ENCODE measurements at places on chromosomes 1 and 21.

DNA sequence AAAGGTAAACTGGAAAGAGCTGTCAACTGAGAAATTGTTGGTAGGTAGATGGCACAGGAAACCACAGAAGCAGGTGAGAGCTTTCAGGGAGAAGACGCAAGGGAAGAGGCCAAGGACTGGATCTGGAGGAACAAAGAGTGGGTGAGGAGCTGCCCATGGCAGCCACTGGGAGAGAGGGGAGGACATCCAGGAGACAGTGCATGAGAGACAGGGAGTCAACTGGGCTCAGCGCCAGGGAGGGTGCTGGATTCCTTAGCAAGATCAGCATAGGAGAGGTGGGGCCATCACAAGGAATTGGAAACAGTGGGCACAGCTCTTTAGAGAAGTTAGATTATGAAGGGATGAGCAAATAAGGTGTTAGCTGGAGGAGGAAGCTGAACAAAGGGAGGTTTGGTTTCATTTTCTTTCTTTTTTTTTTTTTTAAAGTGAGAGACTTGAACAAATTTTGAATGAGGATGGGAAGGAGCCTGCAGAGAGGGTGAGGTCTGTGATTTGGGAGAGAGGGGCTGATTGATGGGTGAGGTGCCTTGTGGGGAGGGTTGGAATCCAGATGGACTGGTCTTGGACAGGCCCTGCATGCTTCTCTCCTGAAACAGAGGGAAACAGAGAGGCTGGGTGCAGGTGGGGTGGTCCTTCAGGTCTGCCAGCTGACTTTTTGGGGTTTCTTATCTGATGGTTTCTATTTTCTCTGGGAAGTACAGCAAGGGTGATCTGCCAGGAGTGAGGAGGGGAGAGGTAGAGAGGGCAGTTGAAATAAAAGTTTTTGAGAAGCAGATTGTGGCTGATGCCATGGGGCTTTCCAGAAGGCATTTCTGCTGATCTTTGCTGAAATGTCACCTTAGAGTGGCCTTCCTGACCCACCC lies 5.4 kb downstream of the CYP4B1 start:
- no peak for DNase-seq

DNA sequence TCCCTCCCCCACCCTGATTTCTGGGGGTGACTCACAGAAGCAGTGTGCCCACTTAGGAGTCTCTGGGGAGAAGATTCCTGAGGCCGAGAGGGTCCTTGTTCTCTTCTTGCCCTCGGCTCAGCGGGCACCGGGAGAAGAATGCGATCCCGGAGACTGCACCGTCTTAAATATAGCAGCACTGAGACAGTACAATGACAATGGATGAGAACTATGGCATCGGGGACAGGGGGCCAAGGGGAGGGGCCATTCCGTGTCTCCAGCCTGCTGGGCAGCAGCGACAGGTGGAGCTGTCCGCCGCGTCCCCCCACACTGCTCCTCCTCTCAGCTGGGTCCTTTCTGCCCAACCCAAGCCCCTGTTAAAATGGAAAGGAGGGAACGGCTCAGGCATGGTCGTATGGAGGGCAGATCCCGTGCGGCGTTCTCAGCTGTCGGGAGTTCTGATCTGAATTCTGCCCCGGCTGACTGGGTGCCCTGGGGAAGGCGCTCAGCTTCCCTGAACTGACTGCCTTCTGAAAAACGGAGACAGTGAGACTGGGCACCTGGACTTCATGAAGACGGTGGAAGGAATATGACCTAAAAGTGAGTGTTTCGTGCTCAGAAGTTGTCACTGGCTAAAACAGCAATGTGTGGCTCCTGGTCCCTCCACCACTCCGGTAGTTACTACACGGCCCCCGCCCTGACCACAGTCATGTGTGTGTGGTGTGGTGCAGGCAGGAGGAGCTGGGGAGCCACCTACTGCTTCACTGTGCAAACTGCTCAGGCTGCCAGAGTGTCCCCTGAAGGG lies at the start of gene MYOM3:
MYOM3 (minus strand) TSS at position 140 of the 784 bp plus-strand sequence. CDS start 3,499 bp downstream, outside the sequence.
- DNase-seq: peak; percentile 84

- DNase-seq: no peak
These were observed 99.3 kb upstream of the RALGPS2 start for GRCh38 chr1:178625695-178626094.

DNA sequence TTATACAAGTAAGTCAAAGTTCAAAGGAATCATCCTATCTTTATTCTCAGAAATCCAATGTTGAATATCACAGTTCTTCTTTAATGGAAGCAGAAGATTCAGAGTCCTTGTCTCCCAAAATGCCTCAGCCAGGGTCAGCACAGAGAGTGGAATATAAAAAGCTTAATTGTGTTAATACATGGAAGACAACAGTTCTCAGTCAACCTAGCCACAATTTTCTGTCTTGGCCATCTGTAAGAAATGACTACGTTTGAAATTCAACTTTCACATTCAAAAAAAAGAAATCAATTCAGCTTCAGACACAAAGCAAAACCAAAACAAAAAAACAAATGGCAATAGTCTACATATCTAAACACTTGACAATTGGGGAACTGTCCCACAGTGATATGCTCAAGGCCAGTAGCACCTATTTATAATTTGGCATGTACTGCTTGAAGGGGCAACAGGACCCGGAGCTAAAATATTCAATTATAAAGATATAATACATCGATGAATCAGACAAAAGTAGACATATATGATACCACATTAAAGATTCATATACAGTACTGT lies 27.3 kb upstream of the GLIS1 start:
- DNase-seq: no peak

DNA sequence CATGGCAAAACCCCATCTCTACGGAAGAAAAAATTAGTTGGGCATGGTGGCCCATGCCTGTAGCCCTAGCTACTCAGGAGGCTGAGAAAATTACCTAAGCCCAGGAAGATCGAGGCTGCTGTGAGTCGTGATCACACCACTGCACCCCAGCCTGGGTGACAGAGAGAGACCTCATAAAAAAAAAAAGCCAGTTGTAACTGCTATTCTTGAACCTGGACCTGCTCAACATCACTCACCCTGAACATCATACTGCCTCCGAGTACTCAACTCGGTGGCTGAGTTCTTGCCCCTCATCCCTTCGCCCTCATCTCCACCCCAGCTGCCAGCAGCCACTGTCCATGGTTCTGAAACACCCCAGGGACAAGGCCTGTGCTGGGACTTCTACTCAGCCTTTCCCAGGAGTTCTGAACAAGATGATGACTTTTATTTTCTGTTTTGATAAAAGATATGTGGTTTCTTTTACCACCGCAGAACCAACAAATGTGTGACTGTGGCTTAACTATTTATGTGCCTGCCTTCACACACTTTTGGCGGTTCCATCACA lies 5.4 kb upstream of the DISP3 start:
- DNase-seq: peak; percentile 37

DNA sequence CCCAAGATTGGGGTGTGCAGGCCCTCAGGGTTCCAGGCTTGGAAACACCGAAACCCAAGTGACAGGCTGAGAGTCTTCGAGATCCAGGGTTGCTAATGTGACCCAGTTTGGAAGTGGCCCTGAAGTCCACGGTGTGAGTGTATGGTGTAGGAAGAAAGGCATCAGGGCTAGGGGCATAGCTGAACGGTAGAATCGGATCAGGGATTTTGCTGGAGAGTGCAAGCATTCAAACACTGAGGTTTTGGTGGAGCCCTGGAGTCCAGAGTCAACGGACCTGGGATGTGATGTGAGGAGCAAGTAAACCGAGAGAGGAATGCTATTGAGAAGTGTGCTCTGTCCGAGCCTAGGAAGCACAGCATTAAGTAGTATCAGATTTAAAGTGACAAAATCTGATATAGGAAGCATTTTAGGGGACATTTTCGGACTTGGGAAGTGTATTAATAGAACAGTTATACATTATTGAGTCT lies 958 bp downstream of the NFYC start:
- peak; percentile 56 for DNase-seq

DNA sequence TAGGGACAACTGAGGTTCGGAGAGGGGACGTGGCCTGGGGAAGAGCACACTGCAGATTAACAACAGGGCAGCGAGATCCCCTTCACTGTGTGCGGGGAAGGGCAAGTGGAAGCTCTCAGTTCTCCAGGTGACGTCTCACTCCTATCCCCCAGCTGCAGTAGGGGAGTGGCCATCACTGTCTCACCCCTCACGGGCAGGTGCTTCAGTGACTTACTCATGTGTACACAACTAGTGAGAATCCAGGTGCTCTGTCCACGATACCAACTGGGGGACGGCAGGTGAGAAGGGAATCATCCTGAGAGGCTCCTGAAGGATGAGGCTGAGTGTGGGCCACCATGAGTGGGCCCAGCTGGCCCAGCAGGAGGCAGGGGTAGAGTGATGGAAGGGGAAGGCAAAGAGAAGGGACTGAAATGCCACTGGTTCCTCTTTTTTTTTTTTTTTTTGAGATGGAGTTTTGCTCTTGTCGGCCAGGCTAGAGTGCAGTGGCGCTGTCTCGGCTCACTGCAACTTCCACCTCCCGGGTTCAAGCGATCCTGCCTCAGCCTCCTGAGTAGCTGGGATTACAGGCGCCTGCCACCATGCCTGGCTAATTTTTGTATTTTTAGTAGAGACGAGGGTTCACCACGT lies 25.9 kb downstream of the RHBG start:
- no peak for DNase-seq

DNA sequence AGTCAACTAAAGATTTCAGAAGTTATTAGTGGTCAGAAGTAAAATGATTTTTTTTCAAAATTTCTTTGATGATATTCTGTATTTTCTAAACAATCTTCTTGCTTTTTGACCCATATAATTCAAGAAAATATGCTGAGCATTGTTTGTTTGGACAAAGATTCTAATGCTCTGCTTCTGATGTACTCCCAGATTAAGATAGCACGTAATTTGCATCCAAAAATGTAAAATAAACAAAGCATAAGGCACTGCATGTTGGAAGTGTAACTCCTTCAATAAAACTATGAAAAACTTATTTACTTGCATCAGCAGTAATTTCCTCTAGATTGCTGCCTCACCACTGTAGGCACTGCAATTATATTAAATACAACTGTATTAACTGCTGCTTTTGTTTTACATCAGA lies 1054.1 kb downstream of the TTLL7 start:
- no peak for DNase-seq

- DNase-seq: peak; percentile 66
These were observed 12.4 kb downstream of the NEXN start for GRCh38 chr1:77900687-77901293.

- DNase-seq: no peak
These were observed 52.1 kb downstream of the PIK3CD start for GRCh38 chr1:9703681-9704080.

- DNase-seq: peak; percentile 30
These were observed 19.8 kb downstream of the ERRFI1 start for GRCh38 chr1:8006037-8006963.

DNA sequence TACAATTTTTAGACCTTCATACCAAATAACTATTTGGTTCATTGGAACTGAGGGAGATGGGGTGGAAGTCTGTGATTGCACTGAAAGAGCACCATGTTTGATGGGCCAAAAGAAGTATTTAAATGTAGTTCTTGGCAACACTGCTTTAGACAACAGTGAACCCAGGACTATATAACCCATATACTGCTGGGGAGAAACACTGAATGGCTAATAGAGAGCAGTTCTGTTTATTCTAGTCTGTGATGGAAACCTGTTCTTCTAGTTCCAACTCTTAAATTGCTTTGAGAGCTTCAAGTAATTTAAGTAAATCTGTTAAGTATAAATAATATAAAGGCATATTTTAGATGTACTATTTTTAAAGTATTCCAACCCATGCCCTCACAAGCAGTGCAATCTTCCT lies 96.3 kb downstream of the NIBAN1 start:
- no peak for DNase-seq

GRCh38 chr1:231612393-231613089 lies 14.0 kb upstream of the DISC1 start:
- DNase-seq: no peak

DNA sequence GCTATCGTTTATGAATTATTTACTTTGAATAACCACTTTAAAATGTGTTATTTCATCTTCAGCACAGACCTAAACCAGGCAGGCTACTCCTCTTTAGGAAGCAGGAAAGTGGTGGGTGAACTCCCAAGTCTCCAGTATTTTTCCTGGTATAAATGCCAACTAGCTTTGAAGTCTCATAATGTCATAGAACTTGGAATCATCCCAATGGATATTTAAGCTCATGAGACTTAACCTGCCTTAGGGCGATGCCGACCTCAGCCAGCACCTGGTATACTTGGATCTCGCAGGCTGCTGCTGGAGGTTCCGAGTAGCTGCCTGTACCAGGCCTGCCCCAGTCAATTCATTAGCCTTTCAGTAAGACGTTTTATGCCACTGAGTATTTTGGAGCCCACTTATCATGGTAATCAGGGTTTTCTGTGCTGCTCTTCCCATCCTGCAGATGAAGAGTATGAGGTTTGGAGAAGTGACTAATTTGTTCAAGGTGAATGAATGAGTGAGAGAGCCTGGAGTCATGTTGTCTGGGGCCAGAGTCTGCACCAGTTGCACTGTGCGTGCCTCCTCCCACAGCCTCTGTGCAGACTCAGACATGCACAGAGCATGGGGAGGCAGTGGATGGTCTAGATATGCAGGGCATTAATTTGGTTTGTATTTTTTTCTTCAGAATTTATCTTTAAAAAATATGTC lies 34.9 kb downstream of the VANGL1 start:
- no peak for DNase-seq

GRCh38 chr1:905811-906599 lies 17.7 kb upstream of the SAMD11 start:
- DNase-seq: no peak

DNA sequence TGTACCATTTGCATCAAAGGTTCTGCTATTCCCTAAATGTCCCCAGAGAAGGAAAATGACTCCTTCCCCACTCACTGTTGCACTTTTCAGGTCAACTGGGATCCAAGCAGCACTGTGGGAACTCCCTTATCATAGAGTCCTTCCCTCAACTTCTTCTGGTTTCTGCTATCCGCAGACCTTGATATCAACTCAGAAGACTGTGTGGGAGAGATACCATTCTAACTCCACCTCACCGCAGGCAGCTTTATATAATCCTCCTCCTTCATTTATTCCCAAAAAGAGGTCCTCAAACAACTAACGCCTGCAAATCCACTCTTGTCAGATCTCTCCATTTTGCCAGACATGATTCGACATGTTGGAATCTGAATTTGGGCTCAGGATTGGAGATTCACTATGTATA lies 27.3 kb downstream of the LHX9 start:
- DNase-seq: no peak

DNA sequence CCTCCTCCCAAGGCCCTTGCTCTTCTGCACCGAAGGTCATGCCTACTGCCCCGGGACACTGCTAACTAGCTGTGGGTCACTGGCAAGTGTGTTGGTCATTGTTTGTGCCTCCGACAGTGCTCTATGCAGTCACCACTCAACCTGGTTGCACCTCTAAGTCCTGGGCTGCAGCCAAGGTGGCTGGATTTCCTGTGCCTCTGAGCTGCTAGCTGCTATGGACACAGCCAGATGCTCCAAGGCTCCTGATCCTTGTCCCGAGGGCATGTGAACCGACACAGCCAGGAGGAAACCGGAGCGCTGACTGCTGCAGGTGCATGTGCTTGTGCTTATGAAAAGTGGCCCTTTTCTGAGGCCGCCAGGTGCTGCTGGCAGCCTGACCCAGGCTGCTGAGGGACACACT lies 14.7 kb upstream of the SPOCD1 start:
- no peak for DNase-seq

GRCh38 chr1:238334170-238334569 lies 443.4 kb upstream of the ZP4 start:
- no peak for DNase-seq

- DNase-seq: no peak
These were observed 10.3 kb upstream of the VWA5B1 start for GRCh38 chr1:20280341-20280740.
